CD4-positive, alpha-beta T cell treated with Interleukin-12 subunit alpha and Interleukin-12 subunit beta, for 1 hour (primary cell): ENCODE measurements at places on chromosomes 7 and 10.

- no peak for DNase-seq
Observed at GRCh38 chr7:27952456-27953285, 212.7 kb downstream of the TAX1BP1 start.

DNA sequence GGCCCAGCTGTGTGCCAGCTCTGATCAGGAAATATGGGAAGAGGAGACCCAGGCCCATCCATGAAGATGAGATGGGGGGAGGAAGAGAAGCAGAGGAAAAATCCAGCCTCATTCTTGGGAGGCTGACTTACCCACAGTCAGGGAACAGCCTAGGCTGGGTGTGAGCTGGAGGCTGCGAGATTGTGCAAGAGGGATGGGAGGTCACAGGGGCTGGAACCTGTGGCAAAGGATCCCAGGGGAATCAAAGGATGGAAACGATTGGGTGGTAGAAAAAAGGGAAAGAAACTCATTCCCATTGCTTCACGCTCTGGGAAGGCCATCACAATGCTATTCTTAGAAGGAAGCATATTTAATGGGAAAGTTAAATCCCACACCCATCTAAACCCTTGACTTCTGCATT is 26.7 kb upstream of the CRHR2 start:
- DNase-seq, result no peak

- no peak for DNase-seq
Observed at GRCh38 chr7:158357106-158357897, 230.3 kb downstream of the PTPRN2 start.

DNA sequence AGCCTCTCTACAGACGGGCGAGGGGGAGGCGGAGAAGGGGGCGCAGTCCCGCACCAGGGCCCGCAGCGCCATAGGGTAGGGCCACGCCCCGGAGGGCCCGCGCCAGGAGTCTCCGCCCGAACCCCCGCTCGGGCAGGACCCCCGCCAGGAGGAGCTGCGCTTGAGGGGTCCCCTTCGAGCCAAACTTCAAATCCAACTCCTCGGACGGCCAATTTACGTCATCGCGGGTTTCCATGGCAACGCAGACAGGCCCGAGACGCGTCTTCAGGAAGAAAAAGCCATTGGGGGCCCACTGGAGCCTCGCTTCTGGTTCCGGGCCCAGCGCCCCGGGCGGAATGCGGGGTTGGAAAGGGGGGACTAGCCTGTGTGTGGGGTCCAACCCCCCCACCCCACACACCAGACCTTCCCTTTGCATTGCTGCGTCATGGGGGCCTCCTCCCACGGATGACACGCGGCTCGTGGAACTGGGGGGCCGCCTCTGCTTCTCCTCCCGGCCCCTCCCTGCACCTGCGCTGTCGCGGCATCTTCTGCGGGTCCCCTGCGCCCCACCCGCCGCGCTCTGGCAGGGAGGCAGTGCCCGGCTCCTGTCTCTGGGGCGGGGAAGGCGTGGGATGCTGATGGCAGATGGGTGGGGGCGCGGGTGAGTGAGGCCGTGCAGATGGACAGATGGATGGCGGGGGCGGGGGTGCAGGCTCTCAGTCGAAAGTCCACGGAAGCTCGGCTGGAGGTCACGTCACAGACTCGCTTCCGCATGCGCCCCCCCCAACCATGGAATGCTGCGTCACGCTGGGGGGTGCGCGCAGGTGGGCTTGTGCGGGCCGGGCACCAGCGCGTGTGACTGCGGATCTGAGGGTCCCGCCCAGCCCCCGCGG is 1.2 kb downstream of the CALY start:
- DNase-seq, result peak; percentile 87

DNA sequence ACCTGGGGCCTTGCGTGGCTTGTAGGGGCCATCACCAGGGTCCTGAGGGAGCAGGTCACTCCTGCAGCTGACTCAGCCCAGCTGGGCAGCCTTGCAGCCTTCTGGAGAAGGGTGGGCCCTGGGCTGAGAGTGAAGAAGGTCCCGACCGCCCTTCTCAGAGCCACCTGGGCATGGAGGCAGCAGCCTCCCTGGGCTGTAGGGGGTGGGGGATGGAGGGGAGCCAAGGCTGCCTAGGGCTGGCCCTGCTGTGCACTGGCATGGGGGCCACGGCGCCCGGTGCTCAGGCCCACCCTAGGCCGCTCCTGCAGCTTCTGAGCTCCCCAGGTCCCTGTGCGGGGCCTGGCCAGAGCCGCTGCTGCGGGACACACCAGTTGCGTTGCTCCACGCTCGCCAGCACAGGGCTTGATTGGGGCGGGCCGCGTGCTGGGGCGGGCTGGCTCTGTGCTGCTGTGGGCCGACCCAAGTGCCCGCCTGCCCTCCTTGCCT is 63.6 kb upstream of the NKX6-2 start:
- no peak for DNase-seq

DNA sequence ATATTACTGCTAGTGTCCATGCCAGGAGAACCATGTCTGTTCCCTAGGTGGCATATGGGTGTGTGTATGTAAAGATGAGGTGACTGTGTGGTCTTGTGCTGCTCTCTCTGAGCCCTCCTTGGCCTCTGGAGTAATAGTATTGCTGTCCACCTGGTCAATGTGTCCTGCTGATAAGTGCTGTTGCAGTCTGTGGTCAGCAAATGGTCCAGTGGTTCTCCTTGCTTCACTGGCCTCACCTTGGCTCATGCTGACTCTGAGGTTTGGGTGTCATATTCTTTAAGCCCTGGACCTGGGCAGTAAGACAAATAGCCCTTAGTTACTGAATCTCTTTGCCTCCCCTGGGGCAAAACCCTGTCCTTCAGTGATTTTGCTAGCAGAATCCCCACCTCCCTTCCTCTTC is 56.8 kb downstream of the TPST1 start:
- no peak for DNase-seq

DNA sequence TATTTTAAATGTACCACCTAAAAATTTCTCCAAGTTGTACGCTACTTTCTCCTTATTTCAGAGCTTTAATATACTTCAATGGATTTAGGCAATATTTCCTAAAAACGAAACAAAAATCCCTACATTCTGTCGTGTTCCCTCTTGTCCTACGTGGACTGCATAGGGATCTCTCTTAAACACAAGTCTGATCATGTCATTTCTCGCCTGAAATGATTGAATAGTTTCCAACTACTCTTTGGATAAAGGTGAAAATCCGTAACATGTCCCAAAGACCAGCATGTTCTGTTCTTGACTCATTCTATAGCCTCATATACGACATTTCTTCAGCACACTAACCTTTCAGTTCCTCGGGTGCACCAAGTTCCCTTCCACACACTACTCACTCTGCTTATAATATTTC is 17.7 kb upstream of the TPK1 start:
- DNase-seq, result no peak

DNA sequence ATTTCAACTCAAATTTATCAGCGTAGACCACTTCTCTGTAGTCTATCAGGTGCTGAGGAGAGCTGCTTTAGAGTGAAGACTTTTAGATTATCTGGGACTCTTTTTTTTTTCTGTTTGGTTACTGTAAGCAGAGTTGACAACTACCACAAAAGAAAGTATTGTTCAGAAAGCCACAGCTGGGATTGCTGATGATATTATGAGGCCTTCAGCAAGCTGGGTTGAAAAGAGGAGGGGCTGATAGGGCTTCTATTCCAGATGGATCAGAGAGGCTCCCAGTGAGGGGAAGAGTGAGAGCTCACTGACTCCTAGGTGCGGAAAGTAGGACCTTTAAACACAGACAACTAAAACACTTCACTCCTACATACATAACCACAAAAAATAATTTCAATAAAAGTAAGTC is 188.5 kb upstream of the FERD3L start:
- DNase-seq, result no peak

GRCh38 chr10:86361156-86362128 is 5.2 kb downstream of the GRID1 start:
- no peak for DNase-seq

GRCh38 chr10:36676321-36676720 is 449.1 kb upstream of the ANKRD30A start:
- DNase-seq, result no peak

GRCh38 chr7:101140339-101140699 is 13.4 kb downstream of the SERPINE1 start:
- no peak for DNase-seq

- DNase-seq, result no peak
Observed at GRCh38 chr7:197413-198335, 5.3 kb downstream of the FAM20C start.
